ENCODE measurements at places on chromosomes 13 and 19.

DNA sequence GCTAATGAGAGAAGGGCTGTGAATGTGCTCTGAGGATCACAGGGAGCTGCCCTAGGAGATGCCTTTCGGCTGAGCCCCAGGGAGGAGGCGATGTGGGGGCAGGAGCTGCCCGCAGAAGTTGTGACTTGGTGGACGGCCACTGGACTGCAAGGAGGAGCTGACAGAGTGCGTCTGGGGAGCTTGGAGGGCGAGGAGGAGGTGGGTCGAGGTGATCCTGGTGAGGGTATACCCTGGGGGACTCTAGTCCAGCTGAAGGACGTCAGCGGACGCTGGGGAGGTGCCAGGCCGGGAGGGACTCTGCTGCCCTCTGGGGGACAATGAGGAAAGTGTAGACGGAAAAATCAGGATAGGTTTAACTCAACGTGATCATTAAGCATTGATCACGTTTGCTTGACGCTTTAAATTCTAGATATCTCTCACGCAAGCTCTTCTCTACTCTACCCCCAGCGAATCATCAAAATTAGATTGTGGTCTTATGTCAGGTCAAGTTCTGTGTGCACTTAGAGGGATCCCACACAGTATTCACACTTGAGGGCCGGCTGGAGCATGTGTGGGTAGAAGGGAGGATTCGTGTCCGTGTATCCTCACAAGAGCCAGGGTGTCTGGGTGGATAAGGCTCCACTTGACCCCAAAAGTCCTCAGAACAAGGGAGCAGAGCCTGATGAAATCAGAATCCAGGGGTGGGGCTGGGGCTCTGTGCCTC, 3.3 kb upstream of the CEACAM7 start:
- no peak for DNase-seq

DNA sequence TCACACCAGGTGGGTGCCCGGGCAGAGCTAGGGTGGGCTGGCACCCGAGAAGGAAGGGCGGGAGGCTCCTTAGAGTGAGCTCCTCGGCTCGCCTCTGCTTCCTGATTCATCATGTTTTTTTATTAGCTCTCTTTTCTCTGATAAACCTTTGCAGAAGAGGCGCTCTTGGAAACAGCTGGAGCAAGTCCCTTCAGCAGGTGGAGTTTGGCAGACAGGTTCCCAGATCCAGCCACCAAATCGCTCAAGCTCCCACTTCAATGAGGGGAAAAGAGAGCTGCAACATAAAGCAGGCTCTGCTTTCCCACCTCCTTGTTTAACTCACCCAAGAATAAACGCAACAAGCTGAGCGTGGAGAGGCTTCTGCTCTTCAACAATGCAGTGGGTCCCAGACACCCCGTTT, 244.8 kb downstream of the TSHZ3 start:
- DNase-seq: no peak

DNA sequence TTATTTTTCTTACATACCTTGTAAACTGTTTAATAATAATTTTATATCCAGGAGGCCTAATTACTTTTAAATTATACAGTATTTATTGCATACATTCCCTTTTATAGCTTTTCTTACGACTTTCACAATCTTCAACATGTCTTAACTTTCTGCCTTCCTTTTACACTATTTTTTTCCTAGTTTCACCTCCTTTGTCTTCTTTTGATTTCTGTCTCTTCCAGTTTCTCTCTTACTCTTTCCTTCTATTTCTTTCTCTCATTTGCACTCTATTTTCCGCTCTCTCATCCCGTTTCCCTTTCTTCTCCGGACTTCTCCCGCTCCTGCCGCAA, 11.5 kb downstream of the ZNF552 start:
- DNase-seq: no peak

DNA sequence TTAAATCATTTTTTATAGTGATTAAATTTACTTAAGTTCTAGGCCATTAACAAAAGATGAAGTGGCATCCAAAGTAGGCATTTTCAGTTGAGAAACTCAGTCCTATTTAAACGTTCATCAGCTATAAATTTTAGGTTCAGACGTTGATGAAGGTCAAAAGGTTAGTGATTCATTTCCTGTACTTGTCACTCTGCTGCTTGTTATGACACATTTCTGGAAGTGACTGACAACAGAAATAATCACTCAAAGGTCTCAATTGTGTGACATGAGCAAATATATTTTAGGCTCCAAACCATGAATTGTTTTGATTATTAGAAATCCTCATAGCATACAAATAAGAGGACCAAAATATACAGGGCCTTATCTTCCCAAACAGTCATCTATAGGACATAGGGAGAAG, 10.3 kb upstream of the EDNRB start:
- DNase-seq: no peak

DNA sequence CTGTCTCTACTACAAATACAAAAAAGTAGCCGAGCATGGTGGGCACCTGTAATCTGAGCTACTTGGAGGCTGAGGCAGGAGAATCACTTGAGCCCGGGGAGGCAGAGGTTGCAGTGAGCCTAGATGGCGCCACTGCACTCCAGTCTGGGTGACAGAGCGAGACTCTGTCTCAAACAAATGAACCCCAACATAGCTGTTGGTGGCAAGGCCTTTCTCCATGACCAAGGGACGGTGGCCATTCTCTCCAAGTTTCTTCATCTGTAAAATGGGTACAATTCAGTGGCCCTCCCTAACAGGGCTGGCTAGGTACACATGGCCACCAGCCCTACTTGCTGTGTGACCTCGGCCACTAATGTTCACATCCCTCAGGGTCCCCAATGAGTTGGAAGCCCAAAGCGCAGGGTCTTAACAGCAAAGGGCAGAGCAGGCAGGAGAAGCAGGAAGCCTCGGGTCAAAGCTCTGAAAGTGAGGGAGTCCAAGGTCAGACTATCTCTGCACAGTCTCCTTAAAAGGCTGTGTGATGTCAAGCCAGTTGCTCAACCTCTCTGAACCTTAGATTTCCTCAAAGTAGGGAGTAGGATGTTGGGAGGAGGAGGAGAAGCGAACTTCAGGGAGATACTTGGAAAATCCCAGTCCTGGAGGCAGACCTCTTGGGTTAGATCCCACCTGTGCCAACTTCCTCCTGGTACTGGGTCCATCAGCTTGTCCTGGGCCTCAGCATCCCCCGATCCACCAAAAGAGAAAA, 2.7 kb downstream of the JUND start:
- no peak for DNase-seq

DNA sequence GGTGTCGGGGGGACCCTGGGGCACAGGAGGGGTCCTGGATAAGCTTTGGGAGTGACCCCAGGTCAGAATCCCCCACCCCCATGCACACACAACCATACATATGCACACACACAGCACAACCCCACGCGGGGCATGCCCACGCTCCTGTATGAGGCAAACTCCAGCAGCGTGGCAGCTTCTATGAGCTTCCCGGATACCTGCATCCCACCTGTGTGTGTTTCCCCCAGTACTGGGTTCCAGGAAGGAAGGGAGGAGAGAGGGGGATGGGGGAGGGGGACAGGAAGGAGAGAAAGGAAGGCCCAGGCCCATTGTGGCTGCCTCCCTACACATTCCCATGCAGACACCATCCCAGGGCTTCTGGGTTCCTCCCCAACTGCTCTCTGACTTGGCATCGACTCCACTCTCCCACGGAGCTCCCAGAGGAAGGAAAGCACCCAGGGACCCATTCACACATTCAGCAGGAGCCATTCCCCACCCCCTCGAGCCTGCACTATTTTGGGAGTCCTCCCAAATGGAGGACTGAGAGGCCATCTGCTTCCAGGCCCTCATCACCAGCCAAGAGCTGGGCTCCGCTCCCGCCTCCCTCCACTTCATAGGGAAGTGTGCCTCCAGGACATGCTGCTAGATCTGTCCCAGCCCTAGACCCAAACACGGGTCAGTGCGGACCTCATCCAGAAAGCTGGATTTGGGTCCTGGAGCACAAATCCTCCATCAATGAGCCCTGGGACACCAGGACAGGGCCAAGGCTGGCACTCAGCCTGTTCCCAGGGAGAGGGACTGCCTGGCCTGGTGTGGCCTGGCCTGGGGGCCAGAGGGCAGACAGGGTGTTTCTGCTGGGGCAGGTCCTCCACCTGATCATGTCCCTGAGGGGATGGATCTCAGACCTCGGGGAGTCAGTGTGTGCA, 13.2 kb downstream of the PRR36 start:
- no peak for DNase-seq

GRCh38 chr13:52600666-52601065, 41.6 kb upstream of the HNRNPA1L2 start:
- DNase-seq: no peak

DNA sequence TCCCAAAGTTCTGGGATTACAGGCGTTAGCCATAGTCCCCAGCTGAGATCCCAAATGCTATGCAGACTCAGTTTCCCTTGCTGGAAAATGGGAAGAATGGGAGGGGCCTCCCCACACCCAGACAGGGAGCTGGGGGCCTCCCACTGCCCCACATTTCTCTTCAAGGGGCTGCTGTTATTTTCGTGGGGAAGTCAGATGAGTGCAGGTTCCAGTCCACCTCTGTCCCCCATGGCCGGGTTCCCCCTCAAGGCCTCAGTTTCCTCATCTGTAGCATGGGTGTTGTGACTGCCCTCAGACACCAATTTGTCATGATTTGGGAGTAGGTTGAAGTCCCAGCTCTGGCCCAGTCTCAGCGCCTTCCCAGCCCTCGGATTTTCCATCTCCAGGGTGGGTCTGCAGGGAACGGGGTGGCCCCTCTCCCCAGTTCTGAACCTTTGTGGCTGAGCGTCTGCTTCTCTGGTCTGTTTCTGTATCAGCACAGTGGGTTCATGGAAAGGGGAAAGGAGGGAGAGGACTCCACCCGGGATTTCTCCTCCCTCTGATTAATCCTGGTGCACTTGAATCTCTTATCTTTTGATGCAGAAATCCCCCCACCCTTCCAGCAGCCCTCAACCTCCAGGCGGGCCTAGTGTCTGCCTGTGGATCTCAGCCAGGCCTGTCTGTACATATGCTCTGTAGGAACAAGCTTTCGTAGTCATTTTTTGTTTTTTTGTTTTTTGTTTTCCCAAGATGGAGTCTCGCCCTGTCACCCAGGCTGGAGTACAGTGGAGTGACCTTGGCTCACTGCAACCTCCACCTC, 12.2 kb downstream of the NFIC start:
- no peak for DNase-seq

GRCh38 chr13:109856350-109856749, 70.0 kb upstream of the IRS2 start:
- no peak for DNase-seq

GRCh38 chr19:19043481-19043880, 10.1 kb downstream of the ARMC6 start:
- no peak for DNase-seq

GRCh38 chr19:55113570-55114039, 3.8 kb downstream of the PPP1R12C start:
- peak; percentile 97 for DNase-seq

DNA sequence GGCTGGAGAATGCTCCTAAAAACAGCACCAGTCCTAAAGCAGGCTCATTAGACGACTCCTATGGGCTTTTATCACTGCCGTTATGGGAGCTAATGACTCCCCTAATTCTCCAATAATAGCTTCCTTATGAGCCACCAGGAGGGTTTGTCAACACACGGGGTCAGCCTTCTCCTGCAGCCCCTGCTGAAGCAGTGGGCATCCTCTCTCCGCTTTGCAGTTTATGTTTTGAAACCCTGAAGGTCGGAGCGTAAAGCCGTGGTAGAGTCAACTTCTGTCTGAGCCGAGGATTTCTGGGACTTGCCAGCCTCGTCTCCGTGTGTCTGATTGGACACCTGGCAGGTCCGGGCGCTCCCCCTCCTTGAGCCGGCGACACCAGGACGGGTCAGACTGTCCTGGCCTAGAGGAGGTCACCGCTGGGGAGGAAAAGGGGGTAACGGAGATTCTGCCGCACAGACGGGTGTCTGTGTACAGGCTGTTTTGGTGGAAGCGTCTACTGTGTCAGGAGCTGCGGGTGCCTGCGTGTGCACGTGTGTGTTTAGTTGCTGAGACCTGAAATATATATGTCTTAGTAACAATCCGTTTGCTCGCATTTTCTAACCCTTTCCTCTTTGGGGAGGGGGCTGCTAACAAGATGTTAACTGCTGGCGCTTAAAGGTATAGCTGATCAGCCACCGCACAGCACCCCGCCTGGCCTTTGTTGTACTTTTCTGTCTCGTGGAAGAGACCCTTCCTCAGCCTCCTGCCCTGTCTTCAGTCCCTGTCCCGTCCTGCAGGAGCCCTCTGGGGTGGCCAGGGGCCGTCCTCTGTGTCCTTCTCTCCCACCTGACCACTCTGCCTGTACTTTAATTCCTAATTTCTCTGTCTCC, 1.9 kb downstream of the KDM4B start:
- DNase-seq: no peak

DNA sequence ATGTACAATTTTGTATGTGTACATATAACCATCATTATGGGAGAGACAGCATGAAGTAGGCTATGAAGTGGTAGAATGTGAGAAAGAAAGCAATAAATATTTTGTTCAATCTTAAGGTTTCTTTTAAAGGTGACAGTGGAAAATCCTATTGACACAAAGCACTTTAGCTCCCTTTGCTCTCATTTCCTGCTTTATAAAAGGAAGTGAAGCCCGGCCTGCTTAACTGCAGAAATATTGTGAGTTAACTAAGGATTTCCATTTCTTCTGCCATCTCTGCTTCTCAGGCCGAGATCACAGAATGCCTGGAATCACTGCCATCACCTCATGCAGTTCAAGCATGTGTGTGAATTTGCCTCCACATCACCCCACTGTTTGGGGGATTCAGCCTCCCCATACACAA, 83.5 kb downstream of the FRY start:
- DNase-seq: no peak
